ENCODE measurements at places on chromosomes 12 and 14.

DNA sequence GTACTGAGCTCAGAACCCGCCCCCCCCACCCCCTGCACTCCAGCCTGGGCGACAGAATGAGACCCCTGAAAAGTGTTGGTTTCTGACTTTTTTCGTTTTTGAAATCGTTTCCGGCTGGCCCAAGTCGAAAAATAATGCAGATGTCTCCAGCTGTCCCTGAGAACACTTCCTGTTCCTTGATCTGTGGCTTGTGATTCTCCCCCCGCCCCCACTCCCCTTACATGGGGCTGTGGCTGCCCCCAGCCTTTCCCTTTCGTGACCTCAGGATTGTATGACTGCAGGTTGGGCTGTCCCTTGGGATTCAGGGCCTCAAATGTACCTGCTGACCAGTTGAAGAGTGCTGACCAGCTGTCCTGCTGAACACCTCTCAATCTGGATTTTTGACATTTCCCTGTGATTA is 34.1 kb downstream of the NOC4L start:
- no peak for DNase-seq

GRCh38 chr12:91361864-91362263 is 179.2 kb upstream of the DCN start:
- DNase-seq = peak; percentile 58

GRCh38 chr14:81137316-81137715 is 83.4 kb downstream of the GTF2A1 start:
- DNase-seq = no peak

DNA sequence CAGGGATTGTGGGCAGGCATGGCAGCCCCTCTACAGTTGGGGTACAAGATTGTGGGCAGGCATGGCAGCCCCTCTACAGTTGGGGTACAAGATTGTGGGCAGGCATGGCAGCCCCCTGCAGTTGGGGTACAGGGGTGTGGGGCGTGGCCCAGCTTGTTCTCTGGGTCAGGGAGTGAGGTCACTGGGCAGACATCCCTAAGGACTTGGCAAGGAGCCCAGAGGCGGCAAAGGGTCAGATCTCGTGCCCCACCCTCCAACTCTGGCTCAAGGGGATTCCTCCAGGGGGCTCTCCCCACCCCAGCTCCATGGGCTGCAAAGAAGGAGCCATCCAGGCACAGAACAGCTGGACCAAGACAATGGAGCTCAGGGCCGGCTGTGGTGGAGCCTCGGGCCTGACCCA is 25.8 kb upstream of the NUDT14 start:
- DNase-seq = no peak

DNA sequence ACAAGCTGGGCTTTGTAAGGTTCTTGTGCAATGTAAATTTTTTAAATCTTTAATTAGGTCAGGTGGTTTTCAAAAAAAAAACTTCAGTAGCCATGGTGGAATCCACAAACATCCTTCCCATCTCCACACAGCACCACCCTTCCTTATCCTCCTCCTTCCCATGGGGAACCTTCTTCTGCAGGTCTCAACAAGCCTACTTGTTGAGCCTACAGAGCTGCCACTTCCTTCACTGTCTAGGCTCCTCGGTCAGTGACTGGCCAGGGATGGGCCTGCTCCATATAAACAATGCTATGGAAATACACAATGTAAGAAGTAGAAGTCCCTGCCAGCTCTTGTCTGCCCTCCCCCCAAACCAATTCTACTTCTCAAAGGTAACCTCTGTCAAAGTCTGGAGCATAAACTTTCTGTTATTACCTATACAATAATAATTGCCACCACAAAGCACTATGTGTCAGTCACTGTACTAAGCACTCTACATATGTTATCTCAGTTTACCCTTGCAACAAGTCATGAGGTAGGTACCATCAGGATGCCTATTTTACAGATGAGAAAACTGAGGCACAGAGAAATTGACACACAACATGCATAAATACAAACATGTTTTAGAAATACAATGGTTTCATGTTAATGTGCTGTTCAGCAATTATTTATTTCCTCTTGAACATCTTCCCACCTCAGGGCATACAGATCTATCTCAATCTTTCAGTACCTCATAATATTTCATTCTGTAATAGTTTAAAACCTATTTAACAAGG is 17.4 kb downstream of the LIMA1 start:
- DNase-seq = no peak

- no peak for DNase-seq
Measured at GRCh38 chr14:103160321-103161053, 37.2 kb downstream of the TNFAIP2 start.

- DNase-seq = no peak
Measured at GRCh38 chr14:92577321-92577742, 63.8 kb downstream of the RIN3 start.

GRCh38 chr14:75198291-75198933 is 22.0 kb upstream of the TMED10 start:
- DNase-seq = no peak

DNA sequence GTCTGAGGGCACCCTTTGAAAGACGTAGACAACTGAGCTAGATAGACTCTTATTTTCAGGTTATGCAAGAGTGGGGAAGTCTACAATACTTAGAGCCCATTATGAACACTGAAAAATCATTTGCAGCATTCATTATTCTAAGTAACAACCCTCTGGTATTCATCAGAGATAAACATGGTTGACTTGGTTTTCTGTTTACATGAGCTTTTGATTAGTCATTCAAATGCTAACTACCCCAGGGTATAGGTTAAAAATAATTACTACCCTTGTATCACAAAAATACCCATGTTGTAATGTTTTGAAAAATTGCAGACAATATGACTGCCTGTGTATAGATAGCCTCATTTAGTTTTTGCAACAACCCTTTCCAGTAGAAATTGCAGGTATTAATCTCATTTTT is 78.5 kb downstream of the PPFIBP1 start:
- DNase-seq = no peak

GRCh38 chr14:85313560-85314207 is 216.3 kb upstream of the FLRT2 start:
- no peak for DNase-seq

- no peak for DNase-seq
Measured at GRCh38 chr12:62910549-62911169, 24.3 kb downstream of the PPM1H start.

DNA sequence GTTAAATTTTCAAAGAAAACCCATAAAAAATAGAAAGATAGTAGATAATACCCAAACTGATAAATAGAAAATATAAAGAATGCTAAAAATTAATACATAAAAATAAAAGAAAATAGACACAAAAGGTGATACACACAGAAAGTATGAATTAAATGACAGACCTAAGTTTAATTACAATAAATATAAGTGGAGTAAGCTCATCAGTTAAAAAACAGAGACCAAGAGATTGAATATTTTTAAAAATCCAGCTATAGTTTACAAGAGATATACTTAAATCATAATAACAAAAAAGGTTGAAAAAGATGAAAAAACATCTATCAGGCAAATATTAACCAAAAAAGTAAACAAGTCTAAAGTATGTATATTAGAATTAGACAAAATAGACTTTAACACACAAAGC is 268.2 kb downstream of the SOX5 start:
- DNase-seq = no peak

DNA sequence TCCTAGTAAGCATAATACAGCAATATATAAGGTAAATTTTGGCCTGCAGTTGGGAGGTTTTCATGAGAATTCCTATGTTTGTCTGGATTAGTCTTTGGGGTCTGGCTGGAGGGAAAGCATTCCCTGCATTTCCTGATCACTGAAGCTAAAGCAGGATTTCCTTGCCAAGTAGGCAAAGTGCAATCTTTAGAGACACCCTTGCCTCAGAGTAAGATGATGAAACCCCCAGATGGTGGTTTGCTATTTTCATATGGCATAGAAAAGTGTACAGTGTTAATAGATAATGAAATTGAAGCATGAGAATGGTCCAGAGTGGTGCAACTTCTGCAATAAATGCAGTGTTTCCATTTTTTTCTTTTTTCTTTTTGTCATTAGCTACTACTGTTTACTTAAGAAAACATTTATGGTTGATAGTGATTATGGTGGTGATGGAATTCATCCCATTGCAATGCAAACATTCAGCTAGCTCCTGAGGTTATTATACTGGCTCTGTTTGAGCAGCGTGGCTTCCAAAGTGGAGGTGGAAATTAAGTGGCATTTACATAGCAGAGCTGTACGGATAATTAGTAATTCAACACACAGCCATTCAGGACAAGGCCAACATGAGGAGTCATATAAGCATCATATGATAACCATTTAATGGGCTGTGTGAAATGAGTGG is 276.3 kb downstream of the DUSP6 start:
- DNase-seq = no peak

GRCh38 chr12:77949943-77950342 is 119.2 kb downstream of the NAV3 start:
- DNase-seq = no peak

DNA sequence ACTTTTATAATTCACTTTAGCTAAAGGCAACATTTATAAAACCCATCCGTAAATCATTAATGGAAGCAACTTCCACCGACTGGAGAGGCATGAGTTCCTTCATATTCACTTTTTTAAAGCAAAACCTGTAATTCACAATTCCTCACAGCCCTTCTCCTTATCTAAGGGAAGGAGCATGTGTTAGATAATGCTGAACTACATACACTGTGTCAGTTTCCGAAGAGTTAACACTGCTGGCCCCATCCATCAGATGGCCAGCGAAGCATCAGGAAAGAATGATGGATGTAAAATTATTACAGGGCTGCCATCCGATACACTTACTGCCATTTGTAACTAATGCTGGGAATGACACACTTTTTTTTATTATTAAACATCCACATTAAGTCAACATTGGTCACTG is 392.8 kb downstream of the SOX5 start:
- no peak for DNase-seq

- no peak for DNase-seq
Measured at GRCh38 chr12:26092346-26093105, 32.3 kb downstream of the BHLHE41 start.

DNA sequence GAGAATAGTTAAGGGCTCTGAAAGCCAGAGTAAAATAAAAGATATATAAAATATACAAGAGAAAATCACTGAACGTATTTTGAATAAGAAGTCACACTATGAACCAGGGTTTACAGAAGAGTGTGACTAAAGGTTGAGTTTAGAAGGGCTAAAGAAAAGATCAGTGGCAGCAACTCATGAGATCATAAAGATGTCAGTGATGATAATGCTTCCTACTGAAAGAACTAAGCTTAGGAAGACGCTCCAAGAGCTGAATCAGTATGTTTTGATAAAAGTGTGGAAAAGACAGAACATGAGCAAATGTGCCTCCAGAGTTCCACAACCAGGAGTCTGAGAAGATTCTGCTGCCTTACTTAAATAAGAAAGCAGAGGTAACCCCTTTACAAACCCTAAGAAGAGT is 74.6 kb downstream of the KITLG start:
- no peak for DNase-seq

- no peak for DNase-seq
Measured at GRCh38 chr14:100215330-100215885, 23.5 kb upstream of the YY1 start.

DNA sequence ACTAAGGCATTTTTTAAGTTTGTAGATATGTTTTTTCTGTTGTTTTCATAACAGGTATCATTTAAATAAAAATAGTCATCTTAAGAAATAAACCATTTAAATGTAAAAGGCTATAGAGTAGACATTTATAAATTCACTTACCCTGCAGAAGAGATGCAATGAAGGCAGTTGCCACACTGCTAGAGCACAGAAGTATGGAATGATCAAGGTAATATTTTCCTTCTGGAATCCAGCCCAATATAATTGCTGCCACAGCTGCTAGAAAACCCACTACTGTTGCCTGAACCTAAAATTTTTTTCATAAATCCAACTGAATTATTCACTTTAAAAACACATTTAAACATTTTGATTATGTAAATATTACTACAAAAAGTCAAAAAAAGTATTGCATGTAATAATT is 69.2 kb downstream of the SLC41A2 start:
- DNase-seq = no peak

GRCh38 chr12:107435520-107435919 is 250.1 kb upstream of the PWP1 start:
- DNase-seq = no peak

- DNase-seq = no peak
Measured at GRCh38 chr12:68428211-68428610, 96.0 kb upstream of the MDM1 start.

DNA sequence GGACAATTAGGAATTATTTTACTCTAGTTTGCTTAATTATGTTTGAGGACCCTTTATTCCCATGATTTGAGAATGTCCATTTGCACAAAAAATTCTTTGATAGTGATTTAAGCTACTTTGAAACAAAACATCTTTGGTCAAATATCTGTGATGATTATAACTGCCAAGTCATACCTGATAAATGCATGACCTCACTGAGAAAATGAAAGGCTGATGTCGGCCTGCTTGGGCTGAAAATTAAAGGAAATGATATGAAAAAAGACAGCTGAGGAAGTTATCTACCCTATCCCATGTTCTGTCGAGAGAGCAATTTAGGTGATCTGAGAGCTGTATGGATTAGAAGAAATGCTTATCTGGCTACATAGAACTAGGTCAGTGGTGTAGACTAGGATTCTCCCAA is 43.6 kb downstream of the ATL1 start:
- no peak for DNase-seq

DNA sequence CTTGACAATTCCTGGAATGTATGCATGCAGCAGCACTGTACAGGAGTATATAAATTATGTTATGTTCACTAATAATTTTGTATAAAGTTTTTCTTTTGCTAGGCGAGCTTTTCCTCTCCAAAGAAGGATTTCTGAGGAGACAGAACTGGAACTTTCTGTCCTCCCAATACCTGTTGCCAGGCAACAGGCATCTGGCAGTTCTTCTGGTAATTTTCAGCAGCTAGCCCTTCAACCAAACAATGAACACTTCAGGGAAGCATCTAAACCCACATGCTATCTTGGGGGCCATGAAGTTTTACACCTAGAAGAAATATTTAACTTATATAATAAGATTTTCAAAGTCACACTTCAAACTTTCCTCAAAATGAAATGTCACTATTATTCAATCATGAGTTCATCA is 162.9 kb upstream of the SYT10 start:
- no peak for DNase-seq

DNA sequence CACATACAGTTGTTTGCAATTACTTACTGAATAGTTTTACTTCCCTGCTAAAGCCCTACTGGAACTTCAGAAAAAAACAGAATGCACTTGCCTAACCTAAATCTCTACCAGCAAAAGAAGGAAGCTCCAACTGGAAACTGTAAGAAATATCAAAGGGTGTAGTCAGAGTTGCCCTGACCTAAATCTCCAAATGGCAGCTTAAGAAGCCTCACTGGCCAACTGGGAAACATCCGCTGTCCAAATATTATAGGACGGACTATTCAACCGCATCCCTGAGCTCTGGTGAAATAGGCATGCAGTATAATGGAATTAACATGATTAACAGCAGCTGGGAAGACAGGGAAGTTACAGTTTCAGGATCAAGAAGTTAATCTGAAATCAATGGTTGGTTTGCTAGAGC is 24.3 kb downstream of the ANAPC7 start:
- no peak for DNase-seq

Measured in dermis microvascular lymphatic vessel endothelial cell (primary cell).